ENCODE measurements at places on chromosomes 5 and 9.

- DNase-seq, result no peak
These were observed 159.2 kb downstream of the ZDHHC21 start for GRCh38 chr9:14533867-14534640.

- no peak for DNase-seq
These were observed 37.0 kb downstream of the MRPS30 start for GRCh38 chr5:44845777-44846176.

DNA sequence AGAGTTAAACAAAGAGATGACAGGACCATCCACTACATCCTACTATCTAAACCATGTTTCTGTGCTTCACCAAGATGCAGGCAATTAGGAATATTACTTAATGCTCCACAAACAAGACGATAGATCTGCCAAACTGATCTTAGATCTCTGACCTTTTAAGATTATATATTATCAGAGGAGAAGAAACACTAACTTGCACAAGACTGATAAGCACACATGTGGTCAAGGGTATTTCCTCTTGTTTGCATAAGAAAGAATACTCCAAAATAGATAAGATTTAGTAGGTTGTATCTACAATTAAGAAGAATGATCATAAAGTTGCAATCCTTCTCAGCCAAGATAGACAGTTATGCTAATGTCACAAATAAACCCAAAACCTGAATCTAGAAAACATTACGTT, 601.0 kb upstream of the ACO1 start:
- no peak for DNase-seq

- no peak for DNase-seq
These were observed 11.1 kb downstream of the LHX6 start for GRCh38 chr9:122217640-122218039.

- DNase-seq, result no peak
These were observed 122.0 kb upstream of the FER start for GRCh38 chr5:108625654-108626053.

DNA sequence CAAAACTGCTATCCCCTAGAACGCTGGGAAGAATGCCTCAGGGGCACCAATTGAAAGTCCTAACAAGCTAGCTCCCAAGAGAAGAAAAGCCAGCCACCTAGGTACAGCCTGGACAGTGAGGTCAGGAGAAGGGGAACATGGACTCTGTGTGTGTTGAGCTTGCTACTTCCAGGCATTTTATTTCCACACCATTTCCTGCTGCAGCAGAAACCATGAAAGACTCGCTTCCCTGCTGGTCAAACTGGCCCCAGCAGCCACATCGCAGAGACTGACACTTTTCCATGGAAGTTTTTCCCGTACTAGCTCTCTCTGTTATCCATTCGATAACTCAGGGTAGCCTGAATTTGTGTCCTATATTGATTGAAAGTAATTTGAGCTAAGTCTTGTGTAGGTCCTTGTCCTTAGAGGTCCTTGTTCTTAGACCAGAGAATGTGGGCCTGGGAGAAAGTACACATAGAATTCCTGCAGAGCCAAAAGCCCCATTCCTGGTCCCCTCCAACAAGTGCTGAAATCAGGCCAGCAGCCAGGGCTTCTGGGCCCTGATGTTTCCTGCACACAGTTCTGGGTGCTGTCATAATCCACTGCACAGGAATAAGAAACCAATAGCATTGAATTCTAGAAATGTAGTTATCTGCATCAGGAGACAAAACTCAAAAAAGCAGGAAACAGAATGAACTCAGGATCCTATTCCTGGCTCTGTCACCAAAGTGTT, 96.6 kb downstream of the BRINP1 start:
- DNase-seq, result no peak

DNA sequence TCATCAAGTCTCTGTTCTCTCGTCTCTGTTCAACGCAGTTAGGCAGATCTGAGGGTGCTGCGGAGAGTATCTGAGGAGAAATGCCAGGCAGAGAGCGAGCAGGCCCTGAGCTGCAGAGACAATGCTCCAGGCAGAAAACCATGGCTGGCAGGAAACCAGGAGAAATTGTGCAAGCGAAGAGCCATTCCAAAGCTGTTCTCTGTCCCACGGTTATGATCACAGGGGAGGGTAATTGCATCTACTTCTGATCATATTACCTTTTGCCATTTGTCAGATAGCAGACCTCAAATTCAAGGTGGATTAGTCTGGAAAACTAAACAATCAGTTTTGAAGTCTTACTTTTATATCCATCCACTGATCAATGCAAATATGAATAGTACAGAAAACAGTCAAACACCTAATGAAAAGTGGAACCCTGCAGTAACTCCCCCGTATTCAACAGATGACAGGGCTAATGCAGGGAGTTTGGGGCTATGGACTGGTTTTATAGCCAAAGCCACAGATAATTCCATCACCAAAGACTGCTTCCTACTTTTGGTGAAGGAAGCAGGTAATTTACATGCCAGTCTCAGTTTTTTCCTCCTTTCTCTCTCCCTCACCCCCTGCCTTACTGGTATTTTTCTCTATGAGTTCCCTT, 228.0 kb downstream of the DCP2 start:
- DNase-seq, result no peak
